ENCODE measurements at places on chromosomes 1 and 21.

- DNase-seq = no peak
Measured at GRCh38 chr21:41956926-41957729, 3.3 kb upstream of the C2CD2 start.

DNA sequence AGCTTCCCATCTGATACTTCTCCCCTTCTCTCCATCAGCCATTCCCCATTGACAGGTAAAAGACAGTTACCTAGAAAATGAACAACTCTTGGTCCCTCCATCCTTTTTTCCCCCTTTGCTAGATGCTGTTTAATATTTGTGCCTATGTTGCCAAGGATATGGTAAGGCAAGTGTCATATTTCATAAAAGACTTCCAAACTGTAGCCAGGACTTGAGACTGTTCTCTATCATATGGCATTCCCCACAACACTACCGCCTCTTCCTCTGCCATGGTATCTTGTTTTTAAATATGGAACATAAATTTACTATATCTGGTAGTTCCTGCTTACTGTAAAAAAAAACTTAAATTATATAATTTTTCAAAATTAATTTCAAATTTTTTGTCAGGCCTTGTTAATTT is 97.2 kb downstream of the PHTF1 start:
- DNase-seq = no peak

DNA sequence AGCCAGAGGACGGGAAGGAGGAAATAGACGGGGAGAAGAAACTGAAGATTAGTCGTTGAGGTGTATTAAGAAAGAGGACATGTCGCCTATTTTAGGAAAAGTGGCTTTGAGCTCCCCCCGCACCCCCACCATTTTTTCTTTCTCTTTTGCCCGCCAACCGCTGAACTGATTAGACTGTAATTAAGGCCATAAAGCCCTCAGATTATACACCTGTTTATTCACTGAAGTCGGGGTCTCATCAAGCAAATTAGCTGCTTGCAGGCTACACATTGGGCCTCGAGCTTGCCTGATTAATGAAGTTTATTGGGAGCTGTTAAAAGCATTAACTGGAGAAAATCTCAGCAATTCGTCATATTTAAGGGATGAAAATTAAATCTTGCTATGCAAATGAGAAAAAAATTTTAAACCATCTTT is 119.4 kb upstream of the RRP15 start:
- DNase-seq = no peak

GRCh38 chr1:184761969-184762485 is 7.4 kb upstream of the EDEM3 start:
- DNase-seq = no peak

- no peak for DNase-seq
Measured at GRCh38 chr21:33014331-33014730, 11.4 kb upstream of the OLIG2 start.

- no peak for DNase-seq
Measured at GRCh38 chr21:17798796-17799195, 20.4 kb downstream of the C21orf91 start.

DNA sequence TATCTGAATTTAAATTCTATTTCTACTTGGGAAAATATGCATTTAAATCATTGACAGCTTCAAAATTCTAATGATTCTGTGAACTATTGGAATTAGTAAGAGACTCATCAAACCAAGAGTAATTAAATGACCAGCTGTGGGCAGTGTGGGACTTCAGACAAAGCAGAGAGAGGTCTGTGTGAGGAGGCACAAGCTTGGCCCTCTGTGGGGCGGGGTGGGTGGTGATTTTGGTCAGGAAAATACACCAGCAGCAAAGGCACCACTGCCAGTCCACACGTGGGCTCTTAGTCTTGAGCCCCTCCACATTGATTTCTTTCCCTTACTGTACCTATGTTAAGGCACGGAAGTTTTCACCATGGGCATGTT is 39.2 kb upstream of the RAB4A start:
- DNase-seq = no peak

DNA sequence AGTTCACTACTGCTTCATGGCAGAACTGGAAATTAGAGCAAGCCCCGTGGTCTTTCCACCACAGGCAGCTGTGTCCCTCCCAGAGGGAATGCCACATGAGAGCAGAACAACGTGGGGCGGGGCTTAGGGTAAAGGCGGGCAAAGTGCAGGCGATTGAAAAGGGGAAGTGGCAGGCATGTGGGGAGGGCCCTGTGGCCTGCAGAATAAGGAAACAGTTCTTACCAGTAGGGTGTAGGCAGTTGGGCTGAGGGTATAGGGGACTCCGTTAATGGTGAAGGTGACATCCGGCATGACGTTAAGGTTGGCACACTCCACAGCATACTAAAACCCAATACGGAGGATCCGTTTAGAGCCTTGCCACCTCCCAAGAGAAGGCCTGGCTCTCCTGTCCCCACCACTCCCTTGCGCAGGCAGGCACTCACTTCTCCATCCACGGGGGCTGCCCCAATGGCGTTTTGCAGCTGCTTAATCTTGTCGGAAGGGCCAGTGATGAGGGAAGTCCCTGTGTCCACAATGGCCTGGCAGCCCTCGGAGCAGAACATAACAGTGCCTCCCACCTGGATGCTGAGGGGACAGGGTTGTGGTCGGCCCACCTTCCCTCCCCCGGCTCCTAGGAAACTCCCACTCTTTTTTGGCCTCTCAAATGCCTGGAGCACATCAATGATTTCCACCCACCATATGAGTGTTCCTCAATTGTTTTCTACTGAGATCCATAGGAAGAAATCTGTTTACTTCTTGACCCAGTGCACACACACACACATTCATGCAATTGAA is 9.1 kb upstream of the RAB7B start:
- peak; percentile 83 for DNase-seq

DNA sequence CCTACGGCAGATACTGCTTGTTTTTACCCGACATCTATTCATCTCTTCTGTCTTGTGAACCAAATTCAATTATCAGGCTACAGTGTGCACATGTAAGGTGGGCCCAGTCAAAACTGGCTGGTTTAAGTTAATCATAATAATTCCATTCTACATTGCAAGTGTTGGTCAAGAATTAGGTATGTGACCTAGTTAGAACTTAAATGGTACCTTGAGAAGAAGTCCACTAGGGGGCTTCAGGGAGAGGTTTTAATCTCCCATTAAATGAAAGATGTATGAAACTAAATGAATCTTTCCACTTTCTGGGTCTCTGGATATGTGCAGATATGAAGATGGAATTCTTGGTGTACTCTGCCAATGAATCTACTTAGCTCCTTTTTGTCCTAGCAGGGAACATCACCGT is 187.1 kb downstream of the CDC42BPA start:
- no peak for DNase-seq

DNA sequence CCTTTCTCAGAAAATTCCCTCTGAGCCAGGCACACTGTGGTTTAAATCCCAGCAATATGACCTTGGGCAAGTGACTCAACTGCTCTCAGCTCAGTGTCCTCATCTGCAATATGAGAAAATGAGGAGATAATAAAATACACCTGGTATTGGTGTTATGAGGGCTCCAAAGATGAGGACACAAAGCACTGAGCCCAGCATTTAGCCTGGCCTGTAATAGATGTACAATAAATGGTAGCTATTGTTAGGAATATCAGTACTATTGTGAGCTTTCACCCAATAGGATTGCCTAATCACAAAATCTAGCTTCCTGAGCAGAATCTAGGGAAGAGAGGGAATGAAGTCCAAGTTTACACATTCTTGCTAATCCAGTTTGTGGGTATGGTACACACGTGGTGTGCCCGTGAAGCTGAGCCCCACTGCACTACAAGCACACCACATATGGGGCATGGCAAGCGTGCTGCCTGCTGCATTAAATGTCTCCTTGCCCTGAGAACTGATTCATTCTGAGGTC is 24.3 kb upstream of the SLC30A1 start:
- no peak for DNase-seq

- DNase-seq = no peak
Measured at GRCh38 chr1:99737016-99737415, 29.4 kb downstream of the FRRS1 start.

- DNase-seq = no peak
Measured at GRCh38 chr1:70504821-70505193, 93.7 kb downstream of the CTH start.

GRCh38 chr1:41915786-41916571 is 2.7 kb downstream of the HIVEP3 start:
- peak; percentile 56 for DNase-seq

DNA sequence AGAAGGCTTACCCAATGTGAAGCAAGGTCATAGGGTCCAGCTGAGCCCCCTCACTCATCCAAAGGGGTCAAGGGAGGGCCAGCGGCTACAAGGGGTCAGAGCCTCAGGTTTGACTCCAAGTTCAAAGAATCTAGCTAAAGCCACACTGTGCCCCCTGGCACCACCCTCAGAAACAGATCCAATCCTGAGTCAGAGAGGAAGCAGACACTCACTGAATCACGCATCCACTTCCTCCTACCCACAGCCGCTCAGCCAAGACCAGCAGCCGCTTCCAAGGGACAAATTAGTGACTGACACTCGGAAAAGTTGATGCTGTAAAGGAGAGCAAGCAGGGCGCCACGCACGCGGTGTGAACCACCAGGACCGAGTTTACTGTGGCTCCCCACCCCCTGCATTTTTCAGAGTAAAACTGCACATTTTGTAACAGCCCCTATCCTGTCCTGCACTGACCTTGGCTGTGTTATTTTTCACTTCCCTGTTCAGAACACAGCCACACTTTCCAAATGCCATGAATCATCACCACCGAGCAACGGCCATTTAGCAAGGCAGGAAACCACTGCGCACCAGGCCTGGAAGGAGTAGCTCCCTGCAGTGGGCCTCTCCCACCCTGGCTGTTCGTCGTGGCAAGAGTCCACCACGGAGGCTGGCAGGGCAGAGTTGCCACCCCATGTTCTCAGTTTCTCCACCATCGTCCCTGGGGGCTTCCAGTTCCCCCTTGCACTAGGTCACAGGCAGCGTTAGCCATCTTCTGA is 147.8 kb downstream of the TOMM20 start:
- peak; percentile 83 for DNase-seq

- DNase-seq = no peak
Measured at GRCh38 chr1:241332037-241332409, 25.0 kb downstream of the RGS7 start.

DNA sequence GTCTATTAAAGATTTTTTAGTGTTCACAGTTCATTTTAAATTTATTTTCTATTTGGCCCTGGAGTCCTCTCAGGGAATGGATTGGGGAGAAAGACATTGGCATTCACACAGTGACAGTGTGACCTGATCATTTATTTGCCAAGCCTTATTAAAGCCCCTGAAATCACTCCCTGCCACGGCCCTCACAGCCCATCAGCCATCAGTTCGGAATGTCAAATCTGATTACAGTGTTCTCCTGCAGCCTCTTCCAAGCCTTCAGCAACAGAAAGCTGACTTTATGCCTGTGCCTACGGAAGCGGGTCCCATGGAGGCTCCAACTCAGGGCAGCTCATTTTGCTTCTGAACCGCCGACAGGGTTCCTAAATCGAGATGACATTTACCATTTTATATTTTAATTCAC is 451.2 kb downstream of the DSCAM start:
- no peak for DNase-seq

GRCh38 chr1:111101854-111102642 is 37.8 kb downstream of the DRAM2 start:
- no peak for DNase-seq

GRCh38 chr1:63912643-63913042 is 138.8 kb downstream of the ROR1 start:
- DNase-seq = no peak
